ENCODE measurements at places on chromosomes 11 and 22.

DNA sequence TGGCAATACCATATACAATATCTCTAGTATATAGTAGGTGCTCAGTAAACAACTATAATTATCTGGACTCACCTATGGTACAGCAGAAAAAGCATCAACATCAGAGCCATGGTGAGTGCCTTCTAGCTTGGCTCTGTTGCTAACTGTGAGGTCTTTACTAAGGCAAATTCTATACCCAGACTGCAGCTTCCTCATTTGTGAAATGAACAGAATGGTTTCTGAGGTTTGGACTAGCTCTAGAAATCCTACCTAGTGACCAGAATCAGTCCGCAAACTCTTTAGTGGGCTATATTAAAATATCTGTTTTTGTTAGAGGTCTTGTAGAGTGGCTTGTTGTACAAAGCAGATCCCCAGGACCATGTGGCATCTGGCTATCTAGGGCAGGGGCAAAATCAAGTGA, 3.7 kb downstream of the MS4A1 start:
- no peak for DNase-seq

DNA sequence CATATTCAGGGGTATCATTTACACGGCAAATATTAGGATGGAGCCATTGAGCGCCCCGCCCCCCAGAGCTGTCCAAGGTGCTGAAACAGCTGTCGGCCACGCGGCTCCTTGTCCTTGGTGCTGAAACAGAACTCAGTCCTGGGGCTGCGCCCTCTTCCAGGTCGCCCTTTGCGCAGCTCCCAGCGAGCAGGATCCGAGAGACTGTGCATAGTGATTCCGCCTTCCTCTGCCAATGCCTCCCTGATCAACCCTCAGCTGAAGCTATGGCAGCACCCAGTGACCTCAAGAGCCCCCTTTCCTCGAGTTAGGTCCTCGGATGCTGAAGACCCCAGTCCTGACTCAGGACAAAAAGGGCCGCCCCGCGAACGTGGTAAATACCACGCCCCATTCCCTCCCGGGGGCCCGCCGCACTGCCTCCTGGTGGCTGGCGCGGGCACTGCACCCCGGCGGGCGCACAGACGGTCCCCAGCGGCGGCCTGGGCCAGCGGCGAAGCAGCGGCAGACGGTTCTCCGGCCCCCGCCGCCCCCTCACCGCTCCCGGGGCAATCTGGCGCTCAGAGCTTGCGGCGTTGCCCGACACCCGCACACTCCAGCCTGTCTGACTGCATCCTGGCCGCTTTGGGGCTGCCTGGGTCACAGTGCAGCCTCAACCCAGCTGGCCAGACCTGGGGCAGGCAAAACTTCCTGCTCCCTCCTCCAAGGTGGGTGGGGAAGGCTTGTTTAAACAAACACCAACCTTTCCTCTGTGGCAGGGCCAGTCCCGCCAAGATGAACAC, 13.4 kb downstream of the SYT7 start:
- peak; percentile 84 for DNase-seq

DNA sequence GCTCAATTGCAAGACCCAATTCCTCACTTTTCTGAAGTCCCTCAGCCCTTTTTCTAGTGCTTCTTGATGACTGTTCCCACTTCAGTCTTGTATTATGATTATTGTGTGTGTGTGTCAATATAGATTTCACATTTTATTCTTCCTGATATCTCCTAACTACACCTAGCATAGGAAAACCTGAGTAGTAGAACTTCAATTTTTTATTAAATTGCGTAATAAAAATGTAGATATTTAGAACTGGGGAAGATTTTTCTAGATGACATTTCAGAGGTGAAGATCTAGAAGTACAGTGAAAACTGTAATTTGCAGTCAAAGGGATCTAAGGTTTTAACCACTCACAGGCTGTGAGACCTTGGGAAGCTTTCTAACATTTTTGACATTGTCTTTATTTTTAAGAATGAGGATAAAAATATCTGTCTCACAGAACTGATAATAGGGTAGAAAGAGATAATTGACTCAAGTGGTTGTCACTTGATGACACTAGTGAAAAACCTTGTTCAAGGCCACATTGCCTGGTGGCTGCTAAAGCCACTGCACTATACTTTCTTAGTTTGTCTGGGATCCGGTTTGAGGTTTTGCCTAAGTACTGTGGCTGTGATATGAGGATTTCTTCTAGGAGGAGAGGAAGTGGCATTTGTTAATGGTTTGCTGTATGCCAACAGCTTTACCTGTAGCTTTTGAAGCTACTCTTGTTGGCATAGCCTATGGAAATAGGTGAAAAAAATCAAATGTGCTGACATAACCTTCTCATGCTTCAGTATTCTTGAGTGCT, 32.2 kb upstream of the SESN3 start:
- DNase-seq: no peak

GRCh38 chr11:125874556-125875124, 12.8 kb upstream of the HYLS1 start:
- DNase-seq: peak; percentile 46

- DNase-seq: peak; percentile 41
Observed at GRCh38 chr22:35538801-35539321, 1.8 kb upstream of the RASD2 start.

DNA sequence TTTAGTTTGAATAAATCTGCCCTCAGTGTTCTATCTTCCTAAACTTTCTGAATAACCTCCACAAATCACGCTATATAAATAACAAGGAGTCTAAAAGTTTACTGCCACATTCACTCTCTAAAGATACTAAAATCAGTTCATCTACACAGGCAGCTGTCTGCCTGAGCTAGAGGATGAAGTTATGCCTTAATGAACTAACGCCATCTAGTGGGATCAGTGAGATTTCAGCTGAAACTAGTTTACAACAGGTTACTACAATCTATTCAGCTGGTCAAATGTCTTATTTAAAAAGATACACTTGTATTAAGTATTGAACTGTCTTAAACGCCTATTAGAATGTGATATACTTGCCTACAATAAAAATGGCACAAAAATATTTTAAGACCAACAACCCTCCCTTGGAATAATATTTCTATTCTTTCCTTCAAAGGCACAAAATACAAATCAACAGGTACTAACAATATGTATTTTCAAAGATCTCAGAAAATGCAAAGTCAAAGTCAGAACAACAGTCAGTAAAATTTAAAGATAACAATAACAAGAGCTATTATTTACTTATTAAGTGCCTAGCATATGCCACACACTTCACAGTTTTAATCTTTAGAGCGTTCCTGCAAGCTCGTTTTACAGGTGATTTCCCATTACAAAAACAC, 84.1 kb downstream of the LARGE2 start:
- DNase-seq: peak; percentile 59

DNA sequence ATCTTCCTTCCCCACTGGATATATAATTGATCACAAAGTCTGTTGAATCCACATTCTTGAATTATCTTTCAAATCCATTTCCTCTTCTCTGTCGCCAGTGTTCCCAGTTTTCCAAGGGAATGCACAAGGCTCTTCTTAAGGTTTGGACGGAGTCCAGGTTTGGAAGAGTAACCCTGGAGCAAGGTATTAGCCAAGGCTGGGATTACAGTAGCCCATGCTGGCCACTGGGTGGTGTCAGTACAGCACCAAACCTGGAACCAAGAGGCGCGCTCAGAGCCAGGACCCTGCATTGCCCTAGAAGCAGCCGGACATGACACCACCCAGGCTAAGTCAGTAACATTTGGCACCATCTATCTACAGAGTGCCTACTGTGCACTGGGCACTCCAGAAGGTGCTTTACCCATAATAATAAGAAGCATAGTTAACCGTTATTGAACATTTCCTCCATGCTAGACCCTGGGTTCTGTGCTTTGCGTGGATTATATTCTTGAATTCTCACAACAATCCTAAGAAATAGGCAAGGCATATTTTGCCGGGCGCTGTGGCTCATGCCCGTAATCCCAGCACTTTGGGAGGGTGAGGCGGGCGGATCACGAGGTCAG, 48.0 kb upstream of the CLPB start:
- DNase-seq: peak; percentile 68

DNA sequence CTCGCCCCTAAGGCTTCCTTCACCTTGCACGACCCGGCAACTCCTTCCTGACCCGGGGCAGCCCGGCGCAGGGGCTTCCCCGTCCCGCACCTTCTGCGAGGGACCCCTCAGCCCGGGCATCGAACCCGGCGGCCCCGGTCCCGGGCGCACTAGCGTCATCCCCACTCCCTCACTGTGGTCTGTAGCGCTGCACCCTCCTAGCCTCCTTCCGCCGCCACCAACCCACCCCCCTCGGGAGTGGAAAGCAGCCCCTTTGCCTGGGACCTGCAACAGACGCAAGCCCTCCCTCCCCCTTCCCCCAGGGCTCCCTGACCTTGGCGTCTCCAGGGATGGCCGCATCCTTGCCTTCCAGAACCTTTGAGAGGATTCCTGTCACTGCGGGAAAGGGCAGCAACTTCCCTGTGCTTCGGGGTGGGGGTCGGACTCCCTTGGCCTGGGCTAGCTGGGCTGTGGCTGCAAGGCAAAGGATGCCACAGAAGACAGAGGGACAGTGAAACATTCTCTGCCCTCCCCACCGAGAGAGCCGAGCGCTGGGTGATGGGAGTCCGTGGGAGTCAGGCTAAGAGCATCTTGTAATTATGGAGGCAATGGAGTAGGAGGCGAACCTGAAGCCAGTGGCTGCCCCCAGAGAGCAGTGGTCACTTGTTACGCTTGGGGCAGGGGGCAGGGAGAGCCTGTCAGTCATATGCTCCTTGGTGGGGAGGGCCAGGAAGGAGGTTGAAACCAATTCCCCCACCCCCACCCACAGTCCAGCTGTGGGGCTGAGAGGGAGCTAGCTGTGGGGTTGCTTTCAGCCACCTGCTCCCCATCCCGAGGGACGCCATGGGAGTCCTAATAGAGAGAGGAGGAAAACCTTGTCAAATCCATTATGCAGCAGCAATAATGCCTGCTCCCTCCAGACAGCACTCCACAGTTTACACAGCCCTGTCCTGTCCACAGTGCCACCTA, 920 bp downstream of the TMEM132A start:
- DNase-seq: no peak

- DNase-seq: no peak
Observed at GRCh38 chr22:46929710-46930204, 167.3 kb downstream of the TBC1D22A start.

DNA sequence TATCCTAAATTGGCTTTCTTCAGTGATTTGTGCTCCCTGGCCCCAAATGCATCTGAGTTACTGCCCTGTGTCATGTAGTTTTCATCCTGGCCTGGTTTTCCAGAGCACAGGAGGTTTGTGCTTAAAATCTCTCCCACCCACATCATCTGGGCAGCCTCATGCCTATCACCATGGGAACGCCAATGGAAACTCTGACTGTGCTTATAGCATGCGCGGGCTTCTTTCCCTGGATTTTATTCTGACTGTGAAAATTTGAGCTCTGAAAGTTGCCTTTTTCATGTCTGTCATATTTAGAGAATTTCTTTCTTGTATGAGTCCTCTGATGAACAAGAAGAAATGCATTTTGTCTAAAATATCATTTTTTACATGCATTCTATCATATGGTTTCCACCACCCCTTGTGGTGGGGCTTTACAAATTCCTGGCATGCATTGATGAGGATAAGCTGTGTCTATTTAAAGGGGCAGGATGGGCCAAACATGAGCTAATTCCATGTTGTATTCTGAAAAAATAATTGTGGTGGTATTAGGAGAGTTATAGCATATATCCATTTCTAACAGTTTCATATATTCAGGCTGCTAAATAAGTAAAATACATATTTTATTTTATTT, 55.1 kb downstream of the IRAG1 start:
- DNase-seq: no peak

DNA sequence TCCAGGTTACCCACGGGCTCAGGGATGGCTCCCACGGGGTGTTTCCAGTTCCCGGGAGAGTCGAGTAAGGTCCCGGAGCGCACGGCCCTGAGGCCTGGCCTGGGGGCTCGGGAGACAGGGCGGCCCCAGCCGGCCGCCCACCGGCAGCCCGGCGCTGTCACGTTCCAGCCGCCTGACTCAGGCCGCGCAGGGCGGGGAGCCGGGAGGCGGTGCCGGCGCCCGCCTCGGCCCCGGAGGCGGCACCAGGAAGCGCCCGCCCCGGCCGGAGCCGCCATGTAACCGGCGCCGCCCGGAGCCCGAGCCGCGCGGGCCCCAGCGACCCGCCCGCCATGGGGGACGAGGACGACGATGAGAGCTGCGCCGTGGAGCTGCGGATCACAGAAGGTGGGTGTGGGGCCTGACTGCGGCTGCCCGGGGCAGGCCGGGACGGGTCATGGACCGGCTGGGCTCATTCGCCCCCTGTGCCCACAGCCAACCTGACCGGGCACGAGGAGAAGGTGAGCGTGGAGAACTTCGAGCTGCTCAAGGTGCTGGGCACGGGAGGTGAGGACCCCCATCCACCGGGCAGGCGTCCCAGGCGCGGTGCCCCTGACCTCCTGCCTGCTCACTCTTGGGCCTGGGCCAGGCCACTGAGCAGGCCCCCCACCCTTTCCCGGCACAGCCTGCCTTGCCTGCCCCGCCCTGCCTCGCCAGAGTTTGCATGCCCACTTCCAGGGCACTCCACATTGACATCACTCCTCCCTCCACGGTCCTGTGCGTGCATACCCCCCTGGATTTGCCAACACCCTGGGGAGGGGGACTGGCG, at the start of gene RPS6KA4:
RPS6KA4 (plus strand) TSS at position 256 of the 805 bp plus-strand sequence; CDS start at position 330, 74 bp downstream.
- DNase-seq: peak; percentile 93

DNA sequence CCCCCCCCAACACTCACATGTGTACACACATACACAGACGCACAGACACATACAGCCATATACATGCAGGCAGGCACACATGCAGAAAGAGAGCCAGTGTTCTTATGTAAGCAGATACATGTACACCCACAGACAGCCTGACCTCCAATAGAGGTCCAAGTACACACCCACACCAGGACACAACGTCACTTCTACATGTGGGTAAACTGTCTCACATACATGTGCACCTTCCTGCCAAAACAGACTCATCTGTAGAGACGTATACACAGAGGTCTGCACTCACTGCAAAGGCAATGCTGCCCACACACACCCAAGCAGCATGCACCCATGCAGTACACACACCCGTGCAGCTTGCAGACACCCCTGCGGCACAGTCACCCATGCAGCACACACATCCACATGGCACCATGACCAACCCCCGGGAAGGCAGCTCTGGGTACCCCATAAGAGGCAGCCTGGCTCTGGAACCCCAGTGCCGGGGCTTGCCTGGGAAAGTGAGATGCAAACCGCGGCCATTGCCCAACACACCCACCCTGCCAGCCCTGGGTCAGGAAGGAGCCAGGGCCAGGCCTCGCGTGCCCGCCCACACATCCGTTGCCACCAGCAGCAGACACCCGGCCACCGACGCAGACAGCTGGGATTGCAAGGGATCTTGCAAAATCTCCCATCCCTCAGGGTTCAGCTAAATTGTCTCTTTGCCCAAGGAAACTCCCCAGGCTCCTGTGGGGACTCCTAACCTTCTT, 10.1 kb downstream of the CASTOR1 start:
- DNase-seq: no peak

DNA sequence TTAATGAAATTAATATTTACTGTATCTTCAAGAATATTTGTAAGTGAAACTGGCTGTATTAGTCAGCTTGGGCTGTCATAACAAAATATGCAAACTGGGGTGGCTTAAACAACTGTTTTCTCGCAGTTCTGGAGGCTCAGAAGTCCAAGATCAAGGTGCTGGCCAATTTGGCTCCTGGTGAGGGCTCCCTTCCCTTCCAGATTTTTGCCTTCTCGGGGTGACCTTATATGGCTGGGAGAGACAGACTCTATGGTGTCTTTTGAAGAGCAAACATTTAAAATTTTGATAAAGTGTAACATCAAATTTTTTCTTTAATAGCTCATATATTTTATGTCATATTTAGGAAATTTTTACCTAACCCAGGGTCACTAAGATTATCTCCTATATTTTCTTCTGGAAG, 30.2 kb downstream of the CSTPP1 start:
- no peak for DNase-seq

All from GM10248 (cell line).